ENCODE measurements at places on chromosomes 1 and 21.

DNA sequence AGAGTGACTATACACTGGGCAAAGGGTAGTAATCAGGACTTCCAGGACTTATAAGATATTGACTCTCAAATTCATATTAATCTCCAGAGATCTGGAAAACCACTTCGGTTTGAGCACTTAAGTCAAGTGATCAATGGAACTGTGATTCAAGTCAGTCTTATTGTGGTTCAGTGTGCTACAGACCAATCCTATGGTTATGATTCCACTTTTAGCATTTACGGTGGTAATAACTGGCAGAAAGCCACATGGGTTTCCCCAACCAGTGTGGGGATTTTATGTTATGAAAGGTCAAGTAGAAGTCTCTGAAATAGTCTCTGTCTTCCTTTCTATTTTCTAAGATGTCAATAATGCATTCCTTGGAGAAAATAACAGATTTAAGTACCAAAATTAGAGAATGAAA, 151.3 kb upstream of the NEGR1 start:
- DNase-seq = no peak

DNA sequence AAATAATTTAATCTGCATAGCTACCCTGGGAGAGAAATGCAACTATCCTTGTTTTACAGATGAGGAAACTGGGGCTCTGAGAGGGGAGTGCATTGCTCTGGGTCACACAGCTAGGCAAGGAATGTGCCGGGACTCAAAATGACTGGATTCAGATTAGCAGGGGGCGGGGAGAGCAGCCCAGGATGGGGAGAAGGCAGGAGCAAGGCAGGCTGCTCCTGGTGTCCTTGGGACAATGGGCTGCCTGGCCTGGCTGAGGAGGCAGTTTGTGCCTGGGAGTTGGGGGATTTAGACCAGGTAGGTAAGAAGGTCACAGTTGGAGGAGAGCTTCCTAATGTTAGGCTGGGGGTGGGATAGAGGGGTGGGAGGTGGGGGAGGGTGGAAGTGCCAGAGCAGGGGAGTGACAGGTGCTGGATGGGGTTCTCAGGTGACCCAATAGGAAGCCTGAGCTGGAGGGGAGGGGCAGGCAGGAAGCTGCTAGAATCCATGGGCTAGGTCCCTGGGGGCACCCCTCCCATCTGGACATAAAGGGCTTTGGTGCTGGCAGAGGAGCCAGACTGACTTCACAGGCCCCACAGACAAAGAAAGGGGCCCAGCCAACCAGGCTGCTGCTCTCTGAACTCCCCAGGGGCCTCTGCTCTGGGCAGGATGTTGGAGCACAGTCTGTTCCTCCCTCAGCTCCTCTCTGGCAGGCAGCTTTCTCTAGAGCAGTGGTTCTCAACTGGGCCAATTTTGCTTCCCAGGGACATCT, 29.0 kb downstream of the TRIM62 start:
- DNase-seq = no peak

- DNase-seq = no peak
Observed at GRCh38 chr1:35576061-35576765, 3.1 kb downstream of the TFAP2E start.

- peak; percentile 84 for DNase-seq
Observed at GRCh38 chr1:167627865-167628641, 2.0 kb upstream of the RCSD1 start.

DNA sequence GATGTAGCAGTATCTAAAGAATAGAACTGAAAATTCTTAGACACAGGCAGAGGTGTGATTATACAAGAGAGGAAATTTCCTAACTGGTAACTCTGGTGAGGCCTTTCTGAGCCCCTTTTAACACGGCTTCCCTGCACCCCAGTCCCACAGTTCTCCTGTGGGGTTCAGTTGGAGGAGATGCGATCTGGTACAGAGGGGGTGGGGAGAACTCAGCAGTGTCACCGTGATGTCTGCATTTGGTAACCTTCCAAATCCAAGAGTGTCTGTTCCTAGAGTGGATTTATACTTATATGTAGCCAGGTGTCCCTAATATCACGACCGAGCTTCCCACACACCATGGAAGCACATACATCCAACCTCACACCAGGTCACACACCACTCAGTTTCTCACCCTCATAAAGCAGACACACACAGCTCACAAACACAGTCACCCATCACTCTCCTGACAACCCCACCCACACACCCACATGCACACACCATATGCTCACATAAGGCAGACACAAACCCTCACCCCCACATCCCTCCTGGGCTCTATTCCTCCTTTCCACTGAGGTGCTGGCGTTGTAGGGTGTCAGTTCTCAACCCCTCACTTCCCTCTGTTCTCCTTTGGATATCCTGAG, 48.5 kb downstream of the RHBG start:
- DNase-seq = no peak

DNA sequence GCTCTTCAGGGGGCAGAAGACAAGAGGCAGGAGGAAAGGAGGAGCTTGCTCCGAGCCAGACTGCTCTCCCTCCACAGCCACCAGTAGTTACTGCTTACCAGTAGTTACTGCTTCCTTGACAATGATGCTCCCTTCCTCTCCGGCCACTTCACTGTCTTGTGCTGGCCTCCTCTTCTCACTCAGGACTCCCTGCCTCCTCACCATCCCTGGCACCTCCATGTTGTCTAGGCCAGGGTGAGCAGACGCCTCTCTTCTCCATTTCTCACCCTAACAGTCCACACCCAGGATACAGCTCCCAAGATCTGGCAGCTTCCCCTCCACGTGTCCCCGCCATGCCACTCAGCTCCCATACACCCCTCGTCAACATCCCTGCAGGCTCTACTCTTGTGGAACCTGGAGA, 82.4 kb upstream of the TLR5 start:
- DNase-seq = no peak

DNA sequence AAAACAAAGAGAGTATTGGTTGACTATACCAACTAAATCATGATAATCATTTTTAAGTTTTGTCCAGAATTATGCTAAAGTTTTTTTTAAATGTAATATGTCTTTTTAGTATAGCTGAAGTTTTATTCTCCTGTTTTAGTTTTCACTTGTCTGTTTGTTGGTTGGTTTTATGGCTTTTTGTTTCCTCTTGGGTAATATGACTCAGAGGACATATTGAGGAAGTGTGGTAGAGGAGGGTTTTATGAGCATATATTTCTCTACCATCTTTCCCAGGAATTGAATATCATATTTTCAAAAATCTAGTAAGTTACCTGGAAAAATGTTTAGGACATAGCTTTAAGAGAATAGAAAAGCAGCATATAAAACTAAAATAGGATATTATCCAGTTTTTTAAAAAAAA, 68.6 kb upstream of the MCOLN3 start:
- DNase-seq = no peak

DNA sequence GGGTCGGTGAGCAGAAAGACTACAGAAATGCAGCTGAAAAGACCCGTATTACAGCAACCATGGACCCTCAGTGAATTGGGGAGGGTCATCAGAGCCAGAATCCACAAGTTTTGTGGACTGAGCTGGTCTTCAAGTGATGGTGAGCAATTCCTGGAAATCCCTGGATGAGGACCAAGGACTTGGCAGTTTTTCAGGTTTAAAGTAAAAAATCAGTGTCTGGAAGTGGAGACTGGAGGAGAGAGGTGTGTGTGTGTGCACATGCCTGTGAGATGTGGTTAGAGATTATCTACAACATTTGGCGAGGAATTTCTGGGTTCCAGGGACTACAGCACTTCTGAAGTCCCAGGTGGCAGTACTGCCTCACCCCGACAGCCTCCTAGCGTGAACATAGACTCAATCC, 56.4 kb downstream of the KIRREL1 start:
- DNase-seq = no peak

- DNase-seq = no peak
Observed at GRCh38 chr1:116104667-116105066, 6.5 kb upstream of the MAB21L3 start.

- DNase-seq = no peak
Observed at GRCh38 chr1:66124670-66125069, 332.0 kb downstream of the PDE4B start.

DNA sequence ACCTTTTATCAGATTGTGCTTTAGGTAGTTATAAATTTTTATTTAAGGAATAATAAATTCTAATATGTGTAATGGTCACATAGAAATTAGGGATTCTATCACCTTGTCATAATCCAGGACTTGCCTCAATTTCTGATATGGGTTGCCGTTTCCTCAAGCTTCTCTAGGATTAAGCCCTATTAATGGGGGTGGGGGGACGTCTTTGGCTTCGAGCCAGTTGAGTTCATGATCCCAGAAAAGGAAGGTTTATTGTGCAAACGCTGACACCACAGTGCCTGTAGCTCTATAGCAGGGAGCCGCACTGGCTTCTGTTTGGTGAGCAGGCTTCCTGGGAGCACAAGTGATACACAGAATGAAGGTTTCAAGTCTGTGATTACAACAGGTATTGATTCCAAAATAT, 22.0 kb upstream of the VAMP3 start:
- DNase-seq = no peak

- no peak for DNase-seq
Observed at GRCh38 chr1:240800291-240800690, 188.3 kb upstream of the GREM2 start.

DNA sequence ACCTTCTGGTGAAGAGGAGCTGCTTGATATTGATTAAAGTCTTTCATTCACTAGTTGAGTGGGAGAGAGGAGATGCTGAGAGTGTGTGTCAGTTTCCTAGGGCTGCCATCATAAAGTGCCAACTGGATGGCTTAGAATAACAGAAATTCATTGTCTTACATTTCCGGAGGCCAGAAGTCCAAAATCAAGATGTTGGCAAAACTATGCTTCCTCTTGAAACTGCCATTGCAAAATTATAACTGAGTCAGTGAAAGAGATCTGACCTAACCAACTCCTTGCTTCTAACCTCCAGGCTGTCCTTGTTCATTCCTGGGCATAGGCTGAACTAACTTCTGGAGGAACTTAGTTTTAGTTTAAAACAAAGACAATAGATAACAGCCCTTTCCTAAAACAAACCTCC, 47.1 kb downstream of the PTGS2 start:
- no peak for DNase-seq

- no peak for DNase-seq
Observed at GRCh38 chr1:197485790-197486189, 217.7 kb downstream of the CRB1 start.

- no peak for DNase-seq
Observed at GRCh38 chr1:35345439-35345981, 77.0 kb downstream of the ZMYM4 start.

DNA sequence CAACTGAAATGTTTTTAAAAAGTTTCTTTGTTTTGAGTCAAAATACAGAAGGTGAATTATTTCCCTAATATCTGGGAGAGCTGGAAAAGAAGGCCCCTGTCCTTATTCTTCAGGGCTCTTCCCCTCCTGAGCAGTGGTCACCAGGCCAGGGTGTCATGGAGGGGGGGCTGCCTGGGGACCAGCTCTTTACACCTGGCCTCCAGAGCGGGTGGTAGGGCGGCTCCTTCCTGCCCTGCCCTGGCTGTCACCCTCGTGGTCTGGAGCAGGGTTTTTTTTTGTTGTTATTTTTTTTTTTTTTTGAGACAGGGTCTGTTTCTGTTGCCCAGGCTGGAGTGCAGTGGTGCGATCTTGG, 6.6 kb downstream of the SKI start:
- no peak for DNase-seq

GRCh38 chr1:111234866-111235265, 7.4 kb downstream of the CHI3L2 start:
- DNase-seq = no peak

DNA sequence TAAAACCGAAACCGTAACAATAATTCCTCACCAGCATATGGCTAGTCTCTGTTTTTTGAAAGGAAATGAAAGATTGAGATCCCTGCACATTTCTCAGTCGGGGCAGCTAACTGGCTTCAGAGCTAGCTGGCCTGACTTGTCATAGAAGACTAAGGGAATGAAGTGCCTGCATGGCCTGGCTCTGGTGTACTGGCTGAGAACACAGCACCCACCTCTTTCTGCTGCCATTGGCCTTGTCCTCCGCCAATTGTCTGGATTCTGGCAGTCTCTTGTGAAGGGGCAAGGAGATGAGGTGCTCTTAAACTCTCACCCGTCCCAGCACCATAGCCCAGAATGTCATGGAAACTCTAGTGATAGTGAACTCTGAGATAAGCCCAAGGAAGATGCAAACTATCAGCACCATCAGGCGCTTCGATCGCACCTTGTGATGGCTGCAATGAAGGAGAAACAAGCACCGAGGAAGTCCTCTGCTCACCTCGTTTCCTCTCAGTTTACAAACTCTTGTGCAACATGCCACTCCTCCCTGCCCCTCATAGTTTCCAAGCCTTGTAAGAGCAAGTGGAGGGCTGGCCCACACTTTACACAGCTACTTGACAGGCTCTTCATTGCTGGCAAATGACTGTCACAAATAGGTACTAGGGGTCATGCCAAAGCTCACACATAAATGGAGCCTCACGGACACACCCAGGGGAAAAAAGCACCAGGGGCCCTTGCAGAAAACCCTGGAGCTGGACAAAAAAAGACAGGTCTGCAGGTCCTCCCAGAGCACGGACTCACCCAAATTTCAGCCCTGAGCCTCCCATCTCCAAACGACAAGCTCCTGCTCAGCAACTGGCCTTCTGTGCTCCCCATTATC, 16.4 kb downstream of the INPP5B start:
- peak; percentile 59 for DNase-seq

GRCh38 chr1:85427331-85427730, 37.6 kb downstream of the DDAH1 start:
- DNase-seq = no peak

DNA sequence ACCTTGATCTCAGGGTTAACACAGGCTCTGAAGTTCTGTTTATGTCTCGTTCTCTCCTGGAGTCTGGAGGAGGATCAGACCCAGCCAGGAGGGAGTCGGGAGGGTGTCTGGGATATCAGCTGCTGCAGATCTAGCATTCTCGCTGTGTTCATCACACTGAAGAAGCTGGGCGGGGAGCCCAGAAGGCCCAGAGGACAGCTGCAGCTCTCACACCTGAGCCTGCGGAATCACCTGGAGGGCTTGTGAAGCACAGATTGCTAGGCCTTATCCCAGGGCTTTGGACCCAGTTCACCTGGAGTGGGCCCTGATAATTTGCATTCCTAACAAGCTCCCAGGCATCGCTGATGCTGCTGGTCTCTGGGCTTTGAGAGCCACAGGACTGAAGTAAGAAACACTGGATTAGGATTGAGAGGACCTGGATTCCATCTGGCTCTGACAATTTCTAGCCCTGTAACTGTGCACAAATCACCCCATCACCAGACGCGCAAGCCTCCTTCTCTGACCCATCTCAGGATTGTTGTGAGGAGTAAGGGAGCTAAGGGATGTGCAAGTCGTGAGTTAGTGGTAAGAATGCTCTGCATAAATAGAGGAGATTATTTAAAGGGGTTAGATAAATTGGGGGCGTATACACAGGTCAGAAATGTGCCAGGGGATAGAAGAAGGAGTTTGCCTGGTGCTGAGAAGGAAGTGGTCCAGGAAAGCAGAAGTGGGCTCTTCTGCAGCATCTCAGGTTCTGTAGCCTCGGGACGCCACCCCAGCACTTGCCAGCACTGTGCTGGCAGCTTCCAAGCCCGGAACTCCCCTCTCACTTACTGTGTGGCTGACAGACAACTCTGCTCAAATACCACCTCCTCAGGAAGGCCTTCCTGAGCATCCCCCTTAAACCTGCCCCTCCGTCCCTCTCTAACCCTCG, 19.1 kb downstream of the ABCA4 start:
- no peak for DNase-seq

DNA sequence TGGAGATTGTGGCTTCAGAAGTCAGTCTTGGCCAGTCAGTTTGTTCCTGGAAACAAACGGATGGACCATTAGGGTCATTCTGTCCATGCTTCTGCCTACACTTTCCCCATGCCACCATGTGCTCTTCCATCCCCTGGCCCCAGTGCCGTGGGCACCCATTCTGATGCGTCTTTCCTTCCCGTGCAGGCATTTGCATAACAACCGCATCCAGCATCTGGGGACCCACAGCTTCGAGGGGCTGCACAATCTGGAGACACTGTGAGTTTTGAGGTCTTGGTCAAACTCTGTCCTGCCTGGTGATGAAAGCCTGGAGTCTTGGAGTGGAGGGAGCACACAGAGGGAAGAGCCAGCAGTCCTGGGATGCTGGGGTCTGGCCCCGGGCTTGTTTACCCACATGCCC, 61.1 kb downstream of the UBE2T start:
- no peak for DNase-seq

Data from activated T-cell treated with anti-CD3 and anti-CD28 coated beads, Interleukin-2, amount 50 U/mL, for 48 hours (primary cell).